ENCODE measurements at places on chromosomes 5 and 9.

DNA sequence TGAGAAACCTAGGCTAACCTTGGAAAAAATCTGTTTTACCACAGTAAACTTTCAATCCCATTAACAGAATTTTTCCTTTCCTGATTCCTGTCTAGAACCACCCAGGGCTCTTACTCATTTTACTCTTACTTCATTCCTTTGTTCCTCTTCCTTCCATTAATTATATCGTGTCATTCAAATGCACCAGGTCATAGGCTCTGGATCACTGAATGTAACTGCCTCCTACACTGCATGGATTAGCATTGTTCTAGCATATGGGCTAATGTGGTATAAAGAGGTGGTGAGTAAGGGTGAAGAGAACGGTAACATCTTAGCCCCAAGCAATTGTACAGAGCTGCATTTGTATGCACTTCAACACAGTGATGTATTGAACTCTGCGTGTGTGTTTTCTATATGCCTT lies 49.5 kb upstream of the SPINK5 start:
- no peak for DNase-seq

DNA sequence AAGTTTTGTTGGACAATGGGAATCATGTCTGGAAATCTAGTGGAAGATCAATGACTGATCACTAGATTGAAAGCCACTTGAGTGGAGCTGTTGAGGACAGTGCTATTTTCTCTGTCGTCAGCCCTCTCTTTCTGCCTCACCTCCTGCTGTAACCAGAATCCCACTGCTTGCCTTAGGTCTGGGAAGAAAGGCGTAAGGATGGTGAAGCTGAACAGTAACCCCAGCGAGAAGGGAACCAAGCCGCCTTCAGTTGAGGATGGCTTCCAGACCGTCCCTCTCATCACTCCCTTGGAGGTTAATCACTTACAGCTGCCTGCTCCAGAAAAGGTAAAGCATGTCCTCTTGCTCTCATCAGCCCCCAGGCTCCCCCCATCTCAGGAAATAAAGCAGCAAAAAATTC lies 1.1 kb downstream of the NSG2 start:
- DNase-seq = no peak

- DNase-seq = peak; percentile 70
Measured at GRCh38 chr5:107670932-107671741, at the start of gene EFNA5. Gene EFNA5, minus strand, starts transcription at chr5:107670937.

DNA sequence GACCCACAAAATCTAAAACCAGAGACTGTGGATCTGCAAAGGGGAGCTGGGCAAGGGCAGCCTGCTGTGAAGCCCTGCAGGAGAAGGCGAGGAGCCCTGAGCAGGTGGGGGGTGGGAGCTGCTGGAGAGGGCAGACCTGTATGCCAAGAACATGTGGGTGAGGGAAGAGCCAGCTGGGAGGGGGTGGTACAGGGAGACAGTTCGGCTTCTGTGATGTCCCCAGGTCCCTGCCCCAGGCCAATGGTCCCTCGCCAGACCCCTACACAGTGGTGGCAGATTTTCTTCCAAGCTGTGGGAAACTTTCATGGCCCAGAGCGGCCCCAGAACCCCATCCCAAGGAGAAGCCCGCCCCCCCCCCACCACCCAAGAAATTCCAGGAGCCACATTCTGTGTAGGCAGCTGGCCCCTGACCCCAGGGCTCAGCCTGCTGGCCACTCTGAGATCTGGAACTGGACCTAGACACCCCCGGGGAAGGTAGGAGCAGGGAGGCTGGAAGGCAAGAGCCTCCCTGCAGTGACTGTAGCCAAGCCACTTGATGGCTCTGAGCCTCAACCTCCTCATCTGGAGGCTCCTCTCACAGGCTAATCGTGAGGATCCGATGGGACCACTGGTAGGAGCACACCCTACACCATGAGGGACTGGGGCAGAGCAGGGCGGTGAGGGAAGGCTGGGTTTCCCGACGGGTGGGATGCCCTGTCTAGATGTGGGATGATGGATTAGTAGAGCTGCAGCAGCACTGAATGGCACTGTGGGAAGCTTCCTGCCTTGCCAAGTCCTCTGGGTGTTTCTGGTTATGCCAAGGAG lies 22.6 kb upstream of the CSF1R start:
- DNase-seq = no peak

- DNase-seq = no peak
Measured at GRCh38 chr9:37293664-37294524, 128.6 kb upstream of the GRHPR start.
